Renal cortex interstitium (tissue), 15 donors: ENCODE measurements at places on chromosomes 13 and 19.

- no peak for DNase-seq
These were observed 19.8 kb downstream of the PAK4 start for GRCh38 chr19:39145180-39145953.

GRCh38 chr19:55581145-55581822 lies 636 bp upstream of the ZNF579 start:
- DNase-seq = no peak

- no peak for DNase-seq
These were observed 376.4 kb downstream of the GPC6 start for GRCh38 chr13:93603043-93603442.

- no peak for DNase-seq
These were observed 1299.2 kb upstream of the SPRY2 start for GRCh38 chr13:81639984-81640582.

DNA sequence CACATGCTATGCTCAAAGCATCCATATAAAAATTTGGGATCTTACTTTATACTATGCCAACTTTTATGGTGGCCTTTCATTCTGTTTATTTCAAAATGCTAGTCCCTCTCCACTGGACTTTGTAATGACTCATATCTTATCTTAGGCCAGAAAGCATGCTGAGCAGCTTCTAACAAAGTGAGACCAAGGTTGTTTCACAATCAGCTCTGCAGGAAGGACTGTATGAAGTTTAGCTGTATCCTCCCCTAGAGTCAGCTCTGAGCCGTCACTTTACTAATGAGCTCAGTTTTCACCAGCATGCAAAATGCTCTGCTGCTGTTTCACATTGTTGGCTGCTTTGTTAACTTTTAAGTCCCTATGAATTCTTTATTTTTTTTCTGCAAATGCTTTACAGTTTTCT lies 1608.8 kb downstream of the OLFM4 start:
- DNase-seq = no peak
